ENCODE measurements at places on chromosomes 3 and 15. TPM values are rescaled to one million over a fixed set of nuclear protein-coding genes. Genes with fewer than 3 reads are reported as not detected.

MORC1 gene
- not detected for total RNA-seq

ARHGEF26 gene
- 4.6 TPM for total RNA-seq

CCR1 gene
- total RNA-seq, result not detected

SHC4 gene
- total RNA-seq, result 2.8 TPM

CXCR6 gene
- not detected for total RNA-seq

BOC gene
- 4.2 TPM for total RNA-seq

GATA2 gene
- 28.2 TPM for total RNA-seq

TRIM71 gene
- total RNA-seq, result not detected

MKRN3 gene
- total RNA-seq, result 0.58 TPM

SV2B gene
- total RNA-seq, result 28.6 TPM

LRRC28 gene
- total RNA-seq, result 27.1 TPM

RPP14 gene
- total RNA-seq, result 9.1 TPM

CCDC66 gene
- 20.1 TPM for total RNA-seq

TRH gene
- total RNA-seq, result not detected

USP13 gene
- total RNA-seq, result 23.3 TPM

FOXB1 gene
- total RNA-seq, result not detected

SCN11A gene
- total RNA-seq, result 0.23 TPM

GPR27 gene
- 0.19 TPM for total RNA-seq

CPN2 gene
- not detected for total RNA-seq
